B cell (primary cell): ENCODE measurements at places on chromosomes 16 and 17. TPM values are rescaled to one million over a fixed set of nuclear protein-coding genes. Genes with fewer than 3 reads are reported as not detected.

Gene TP53TG3C
- not detected in 2 replicates for total RNA-seq

Gene TPSB2
- total RNA-seq, result not detected in 2 replicates

Gene RAB26
- 0.58 and 0.62 TPM in 2 replicates for total RNA-seq

GRCh38 chr17:32914181-32914580 lies 13.8 kb upstream of the TMEM98 start:
- no peak for DNase-seq

Gene THAP11
- 42.7 and 44.0 TPM in 2 replicates for total RNA-seq

Gene SLC25A19
- total RNA-seq, result 46.4 and 52.3 TPM in 2 replicates

Gene HOXB3
- total RNA-seq, result 3.4 and 4.0 TPM in 2 replicates

DNA sequence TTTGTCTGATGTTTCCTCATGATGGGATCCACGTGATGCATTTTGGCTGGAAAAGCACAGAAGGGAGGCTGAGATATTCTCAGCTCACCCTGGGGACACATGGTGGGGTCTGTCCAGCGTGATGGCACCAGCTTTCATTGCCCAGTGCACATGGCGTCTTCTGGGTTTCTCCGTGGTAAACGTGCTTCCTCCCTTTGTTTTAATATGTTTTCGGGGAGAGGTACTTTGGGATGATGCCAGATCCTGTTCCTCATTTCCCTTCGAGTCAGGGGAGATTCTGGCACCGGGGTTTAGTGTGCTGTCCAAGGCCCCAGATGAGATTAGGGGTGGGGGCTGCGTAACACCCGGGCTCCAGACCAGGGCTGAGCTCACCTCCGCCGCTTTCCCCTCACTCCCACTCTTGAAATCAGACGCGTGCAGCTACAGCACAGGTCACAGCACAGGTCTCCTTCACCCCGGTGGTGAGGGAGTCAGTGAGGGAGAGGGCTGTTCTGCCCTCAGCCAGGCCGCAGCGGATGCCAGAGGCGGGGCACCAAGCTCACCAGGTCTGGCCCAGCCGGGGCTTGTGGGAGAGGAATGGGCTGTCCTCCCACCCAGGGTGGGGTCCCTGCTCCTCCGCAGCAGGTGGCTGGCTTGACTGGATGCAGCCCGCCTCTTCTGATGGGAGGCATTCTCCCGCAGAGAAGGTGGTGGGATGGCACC lies 33.9 kb downstream of the COX4I1 start:
- no peak for DNase-seq

DNA sequence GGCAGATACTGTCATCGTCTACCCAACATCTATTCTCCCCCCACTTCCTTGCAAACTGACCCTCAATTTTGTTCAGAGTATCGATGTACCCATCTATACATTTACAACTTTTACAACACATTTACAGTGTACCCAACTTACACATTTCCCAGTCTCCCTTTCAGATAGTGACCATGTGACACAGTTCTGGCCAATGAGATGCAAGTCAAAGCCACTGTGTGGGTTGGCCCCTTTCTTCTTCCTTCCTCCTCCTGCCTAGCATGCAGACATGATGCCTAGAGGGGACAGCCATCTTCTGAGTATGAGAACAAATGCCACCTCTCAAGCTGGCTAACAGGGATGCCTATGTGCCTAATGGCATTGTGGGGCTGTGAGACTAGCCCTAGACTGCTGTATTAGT lies 11.3 kb upstream of the NFAT5 start:
- no peak for DNase-seq

DNA sequence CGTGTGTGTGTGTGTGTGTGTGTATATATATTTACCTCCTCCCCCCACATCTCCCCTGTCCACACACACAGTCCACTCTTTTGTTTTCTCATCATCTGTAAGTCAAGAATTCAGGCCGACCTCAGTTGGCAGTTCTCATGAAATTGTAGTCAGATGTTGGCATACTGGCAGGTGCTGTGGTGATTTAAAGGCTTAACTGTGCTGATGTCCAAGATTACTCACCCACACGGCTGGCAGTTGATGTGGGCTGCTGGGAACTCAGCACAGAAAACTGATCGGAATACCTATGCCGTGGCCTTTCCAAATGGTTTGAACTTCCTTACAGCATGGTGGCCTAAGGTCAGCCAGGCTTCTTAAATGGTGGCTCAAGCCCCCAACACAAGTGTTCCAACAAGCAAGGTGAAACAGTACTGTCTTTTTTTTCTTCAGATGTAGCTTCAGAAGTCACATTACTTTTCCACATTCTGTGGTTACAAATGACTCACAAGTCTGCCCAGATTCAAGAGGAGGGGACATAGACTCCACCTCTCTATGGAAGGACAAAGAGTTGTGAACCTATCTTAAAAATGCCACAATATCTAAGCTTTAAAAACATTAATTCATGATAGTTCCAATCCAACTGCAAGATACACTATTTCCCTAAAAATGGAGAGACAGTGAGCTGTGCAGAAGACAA lies 198.5 kb upstream of the HS3ST4 start:
- no peak for DNase-seq

GRCh38 chr17:74070374-74070773 lies 133.1 kb upstream of the RPL38 start:
- no peak for DNase-seq

DNA sequence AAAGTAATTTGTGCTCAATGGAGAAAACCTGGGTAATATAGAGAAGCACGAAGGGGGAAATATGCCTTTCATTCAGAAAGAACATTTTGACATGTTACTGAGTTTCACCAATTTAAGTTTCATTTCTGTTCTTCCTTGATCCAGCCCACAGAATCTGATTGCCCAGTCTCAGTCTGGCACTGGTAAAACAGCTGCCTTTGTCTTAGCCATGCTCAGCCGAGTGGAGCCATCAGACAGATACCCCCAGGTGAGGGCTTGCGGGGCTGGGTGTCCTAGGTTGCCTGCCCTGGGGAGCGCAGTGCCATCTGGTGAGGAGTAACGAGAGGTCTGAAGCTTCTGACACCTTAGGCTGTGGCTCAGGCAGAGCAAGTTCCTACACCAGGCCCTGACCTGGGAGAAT lies 17.7 kb downstream of the DDX19A start:
- no peak for DNase-seq

GRCh38 chr16:86012221-86012620 lies 113.3 kb downstream of the IRF8 start:
- DNase-seq, result no peak

Gene DNAH9
- not detected in 2 replicates for total RNA-seq

DNA sequence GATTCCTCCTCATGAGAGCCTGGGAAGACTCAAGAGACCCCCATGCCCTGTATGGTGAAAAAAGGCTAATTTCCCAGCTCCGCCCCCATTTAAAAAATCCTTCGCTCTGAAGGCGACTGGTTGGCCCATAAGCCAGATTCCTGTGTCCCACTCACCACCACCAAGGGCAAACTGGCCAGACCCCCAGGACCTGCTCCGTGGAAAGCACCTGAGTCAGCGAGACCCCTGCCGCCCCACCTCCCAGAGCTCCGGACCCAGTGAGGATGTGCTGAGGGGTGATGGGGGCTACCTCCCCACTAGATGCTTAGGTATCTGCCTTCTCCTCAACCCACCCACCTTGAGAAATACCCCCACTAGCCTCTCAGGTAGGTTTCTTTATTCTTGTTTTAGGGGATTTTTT lies 42.2 kb downstream of the RBFOX3 start:
- no peak for DNase-seq
